ENCODE measurements at places on chromosomes 5 and 9. TPM values are rescaled to one million over a fixed set of nuclear protein-coding genes. Genes with fewer than 3 reads are reported as not detected.

NTRK2 gene
- 0.08 TPM for total RNA-seq

TAF11L12 gene
- total RNA-seq = not detected

CCIN gene
- 0.19 TPM for total RNA-seq

ATG10 gene
- total RNA-seq = 8.8 TPM

RNF224 gene
- total RNA-seq = 0.17 TPM

SHC3 gene
- 7.1 TPM for total RNA-seq

SHOC1 gene
- not detected for total RNA-seq

Measured in H1 (cell line).